Stimulated activated CD4-positive, alpha-beta T cell treated with anti-CD3 and anti-CD28 coated beads, TNF-alpha, amount 100 ng/mL, for 48 hours (primary cell): ENCODE measurements at places on chromosomes 7 and 10.

- DNase-seq = no peak
Measured at GRCh38 chr7:5586279-5586962, 162.8 kb upstream of the TNRC18 start.

DNA sequence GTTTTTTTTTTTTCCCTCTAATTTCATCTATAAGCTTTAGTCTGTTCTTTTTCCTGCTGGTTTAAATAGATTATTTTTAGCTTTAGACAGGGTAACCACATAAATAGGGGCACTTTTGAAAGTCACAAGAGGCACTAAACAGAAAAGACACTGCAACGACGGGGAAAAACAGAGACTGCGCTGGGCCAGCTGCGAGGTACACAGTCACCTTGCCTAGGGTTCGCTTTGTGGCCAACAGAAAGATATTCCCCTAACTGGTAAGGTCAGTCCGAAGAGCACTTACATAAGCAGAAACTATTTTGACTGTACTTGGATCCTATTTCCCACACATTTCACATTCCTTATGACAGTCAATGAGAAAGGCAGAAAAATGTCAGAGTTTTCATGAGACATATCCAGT is 175.6 kb upstream of the PHF14 start:
- no peak for DNase-seq

GRCh38 chr7:82616059-82616728 is 172.6 kb upstream of the CACNA2D1 start:
- no peak for DNase-seq

DNA sequence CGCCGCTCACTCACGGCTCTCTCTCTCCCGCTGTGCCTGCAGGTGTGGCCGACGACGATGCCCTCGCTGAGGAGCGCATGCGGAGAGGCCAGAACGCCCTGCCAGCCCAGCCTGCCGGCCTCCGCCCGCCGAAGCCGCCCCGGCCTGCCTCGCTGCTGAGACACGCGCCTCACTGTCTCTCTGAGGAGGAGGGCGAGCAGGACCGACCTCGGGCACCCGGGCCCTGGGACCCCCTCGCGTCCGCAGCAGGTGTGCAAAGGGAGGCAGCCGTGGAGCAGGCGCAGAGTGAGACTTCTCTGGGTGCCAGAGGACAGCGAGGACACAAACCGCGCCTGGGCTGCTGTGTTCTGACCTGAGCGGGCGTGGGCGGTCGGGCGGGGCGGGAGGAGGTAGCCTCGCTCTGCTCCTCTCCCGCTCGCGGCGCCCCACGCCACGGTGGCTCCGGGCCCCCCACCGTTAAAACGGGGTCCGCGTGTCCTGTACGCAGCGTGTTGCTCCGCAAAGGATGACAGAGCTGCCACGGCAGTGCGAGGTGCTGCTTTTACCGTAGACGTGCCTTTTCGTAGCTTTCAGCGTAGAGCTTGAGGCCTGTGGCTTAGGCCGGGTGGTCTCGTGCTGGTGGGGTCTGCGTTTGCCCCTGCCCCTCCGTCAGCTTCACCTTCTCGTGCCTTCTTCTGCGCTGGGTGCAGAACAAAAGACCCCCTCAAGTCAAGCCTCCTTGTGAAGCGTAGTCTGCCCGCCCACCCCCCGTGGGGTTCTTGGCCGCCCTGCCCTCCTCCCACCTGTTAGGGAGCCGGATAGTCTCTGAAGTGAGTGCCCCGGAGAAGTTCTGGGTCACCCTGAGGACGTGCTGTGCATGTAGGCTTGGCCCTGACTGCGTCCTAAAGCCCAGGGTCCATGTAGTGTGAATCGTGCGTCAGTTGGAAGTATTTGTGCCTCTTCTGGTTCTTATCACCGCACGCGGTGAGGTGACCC is 73.2 kb downstream of the DNAJB6 start:
- no peak for DNase-seq

DNA sequence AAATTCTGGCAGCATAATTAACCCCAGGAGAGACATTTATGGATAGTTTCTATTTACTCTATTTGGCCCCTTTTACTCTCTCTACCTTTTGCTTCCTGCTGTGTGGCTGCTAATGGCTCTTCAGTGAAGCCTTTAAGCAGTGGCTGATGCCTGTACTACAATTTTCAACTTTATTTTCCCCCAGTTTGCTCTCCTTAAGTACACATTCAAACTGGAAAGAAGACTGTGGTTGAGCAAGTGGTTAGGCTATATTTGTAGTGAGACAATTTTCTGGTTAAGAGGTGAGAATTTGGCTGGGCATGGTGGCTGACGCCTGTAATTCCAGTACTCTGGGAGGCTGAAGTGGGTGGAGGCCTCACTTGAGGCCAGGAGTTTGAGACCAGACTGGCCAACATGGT is 8.5 kb upstream of the RSBN1L start:
- DNase-seq = no peak

DNA sequence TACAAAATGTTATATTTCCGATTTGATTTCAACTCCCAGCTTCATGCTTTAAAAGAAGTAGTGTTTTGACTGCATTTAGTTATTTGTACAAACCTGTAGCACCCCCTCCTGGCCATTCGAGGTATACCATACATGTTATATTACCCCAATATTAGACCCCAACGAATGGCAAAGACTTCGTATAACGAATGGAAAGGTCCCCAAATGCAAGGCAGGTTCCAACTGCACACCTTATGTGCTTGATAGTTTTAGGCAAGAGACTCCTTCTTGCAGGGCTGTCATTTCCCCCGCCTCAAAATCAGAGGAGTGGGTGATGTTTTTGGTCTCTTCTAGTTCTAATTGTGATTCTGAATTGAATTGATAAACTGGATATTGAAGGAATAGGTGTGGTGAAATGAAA is 101.1 kb upstream of the TARP start:
- DNase-seq = no peak

GRCh38 chr10:126906704-126907422 is 1.6 kb downstream of the DOCK1 start:
- no peak for DNase-seq

GRCh38 chr10:103547391-103547946 is 54.0 kb downstream of the NEURL1 start:
- no peak for DNase-seq

GRCh38 chr7:901388-902154 is 25.2 kb downstream of the GET4 start:
- DNase-seq = peak; percentile 61

- no peak for DNase-seq
Measured at GRCh38 chr10:112182784-112183328, 709 bp downstream of the GPAM start.

- DNase-seq = no peak
Measured at GRCh38 chr7:136278057-136278456, 300.9 kb upstream of the MTPN start.

DNA sequence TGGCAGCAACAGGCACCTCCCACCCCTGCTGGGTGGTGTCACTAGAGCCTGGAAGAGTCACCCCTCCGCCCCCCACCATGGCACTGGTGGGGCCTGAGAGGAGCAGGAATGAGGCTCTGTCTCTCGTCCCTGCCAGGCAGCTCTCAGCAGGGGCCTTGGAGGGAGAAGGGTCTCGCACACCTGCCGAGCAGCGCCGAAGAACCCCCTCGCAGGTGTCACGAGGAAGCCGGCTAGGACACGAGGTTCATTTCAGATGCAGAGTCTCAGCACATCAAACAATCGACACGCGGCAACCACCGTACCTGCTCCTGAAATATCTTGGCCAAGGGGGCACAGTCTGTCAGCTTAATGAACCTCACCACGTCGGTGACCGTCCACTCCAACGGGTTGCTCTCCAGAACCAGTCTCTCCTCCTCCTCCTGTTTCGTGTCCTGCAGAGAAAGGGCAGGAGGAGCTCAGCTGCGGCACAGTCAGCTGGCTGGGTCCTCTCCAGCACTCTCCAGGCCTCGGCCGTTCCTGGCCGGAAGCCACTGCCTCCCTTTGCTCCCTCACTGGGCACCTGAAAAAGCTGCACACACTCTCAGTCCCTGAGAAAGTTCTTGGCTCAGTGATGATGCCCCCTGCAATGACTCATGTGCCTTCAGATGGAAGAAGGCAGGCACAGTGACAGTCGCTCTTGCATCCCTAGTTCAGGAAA is 240.1 kb downstream of the SFMBT2 start:
- DNase-seq = no peak

- DNase-seq = no peak
Measured at GRCh38 chr10:133018491-133018890, 69.2 kb upstream of the ADGRA1 start.

DNA sequence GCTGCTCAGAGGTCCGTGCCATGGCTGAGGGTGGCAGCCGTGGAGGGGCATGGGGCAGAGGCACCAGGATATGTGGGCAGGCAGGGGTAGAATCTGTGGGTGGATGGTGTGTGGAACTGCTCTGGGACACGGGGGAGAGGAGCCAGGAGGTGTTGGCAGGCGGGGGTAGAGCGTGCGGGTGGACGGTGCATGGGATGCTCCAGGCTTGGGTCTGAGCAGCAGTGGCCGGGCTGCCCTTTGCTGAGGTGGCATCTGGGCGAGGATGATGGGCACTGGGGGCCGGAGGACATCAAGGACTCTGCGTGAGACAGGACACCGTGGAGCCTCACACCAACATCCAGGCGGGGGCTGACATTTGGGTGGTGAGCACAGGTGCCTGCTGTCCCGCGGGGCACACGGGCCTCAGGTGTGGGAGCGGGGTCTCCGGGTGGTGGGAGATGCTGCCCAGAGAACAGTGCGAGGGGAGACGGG is 46.2 kb downstream of the JAKMIP3 start:
- DNase-seq = no peak

- no peak for DNase-seq
Measured at GRCh38 chr7:44175730-44176129, 13.5 kb downstream of the GCK start.

- no peak for DNase-seq
Measured at GRCh38 chr7:76225379-76225778, 23.7 kb downstream of the SRRM3 start.

- DNase-seq = no peak
Measured at GRCh38 chr10:6643962-6644361, 63.9 kb upstream of the PRKCQ start.

DNA sequence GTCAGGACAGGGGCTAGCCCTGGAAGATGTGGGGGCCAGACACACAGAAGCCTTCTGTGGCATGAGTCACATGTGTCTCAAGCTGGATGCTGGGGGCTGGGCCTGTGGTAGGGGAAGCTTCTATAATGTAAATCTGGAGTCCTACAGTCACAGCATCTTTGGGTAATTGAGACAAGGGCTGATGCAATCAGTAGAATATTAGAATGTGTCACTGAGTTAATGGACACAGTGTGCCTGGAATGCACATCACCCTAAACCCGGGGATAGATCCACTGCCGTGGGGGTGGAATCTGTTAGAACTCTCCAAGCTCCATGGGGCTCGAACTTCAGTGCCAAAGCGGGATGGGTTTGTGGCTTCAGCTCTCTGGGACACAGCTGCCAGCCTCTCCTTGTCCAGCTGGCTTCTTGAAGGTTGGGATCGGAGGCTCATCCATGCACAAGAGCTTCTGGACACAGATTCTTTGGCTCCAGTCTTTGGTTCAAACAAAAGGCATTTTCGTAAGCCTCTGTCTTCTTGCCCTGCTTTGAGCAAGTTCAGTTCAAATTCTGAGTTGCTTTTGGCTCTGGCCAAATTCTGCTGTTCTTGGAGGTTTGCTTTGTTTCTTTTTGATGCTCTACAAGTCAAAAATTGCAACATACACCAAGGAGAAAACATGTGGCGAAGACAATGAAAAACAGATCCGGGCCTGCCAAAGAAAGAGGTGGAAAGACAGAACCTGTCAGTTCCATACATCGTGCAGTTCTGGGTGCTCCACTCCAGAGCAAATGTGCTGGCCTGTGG is 194.8 kb upstream of the ZNF32 start:
- no peak for DNase-seq

GRCh38 chr10:71135236-71135635 is 77.1 kb upstream of the UNC5B start:
- DNase-seq = no peak

DNA sequence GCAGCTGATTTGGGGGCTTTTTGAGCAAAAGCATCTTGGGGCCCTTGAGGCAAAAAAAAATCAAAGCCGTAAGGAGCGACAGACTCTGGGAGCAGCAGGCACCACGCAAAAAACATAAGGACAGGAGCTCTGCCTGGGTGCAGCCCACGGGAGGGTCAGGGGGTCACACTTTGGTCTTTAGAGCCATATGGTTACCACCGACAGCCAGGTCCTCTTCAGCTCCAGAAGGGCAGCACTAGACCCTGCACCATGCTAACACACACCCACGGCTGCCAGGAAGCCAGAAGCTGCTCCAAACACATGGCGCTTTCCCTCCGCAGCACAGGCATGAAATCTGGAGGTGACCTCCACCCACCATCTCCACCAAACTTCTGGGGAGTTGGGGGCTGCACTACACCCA is 47.1 kb downstream of the RSU1 start:
- no peak for DNase-seq

- no peak for DNase-seq
Measured at GRCh38 chr7:830069-830468, 2.2 kb upstream of the SUN1 start.

- no peak for DNase-seq
Measured at GRCh38 chr10:70234668-70235447, 1.6 kb upstream of the PPA1 start.

DNA sequence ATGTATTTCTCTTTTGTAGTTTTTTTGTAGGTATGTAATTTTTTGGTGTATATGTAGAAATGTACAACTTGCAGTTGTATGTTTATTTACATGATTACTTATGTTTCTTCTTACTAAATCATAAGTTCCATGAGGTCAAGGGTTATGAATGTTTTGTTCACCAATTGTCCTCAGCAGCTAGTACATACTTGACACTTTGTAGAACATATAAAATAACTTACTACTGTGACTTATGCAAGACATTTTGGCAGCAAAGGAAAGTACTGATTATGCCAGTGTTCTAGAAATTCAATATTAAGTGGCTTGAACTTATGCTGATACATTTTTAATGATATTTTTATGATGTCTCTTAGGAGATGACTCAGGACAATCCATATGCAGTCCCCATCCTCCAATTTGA is 209.6 kb downstream of the DKK1 start:
- DNase-seq = no peak

GRCh38 chr10:17784688-17785087 is 24.5 kb upstream of the MRC1 start:
- DNase-seq = no peak

- no peak for DNase-seq
Measured at GRCh38 chr10:90845726-90846125, 12.1 kb downstream of the HTR7 start.

DNA sequence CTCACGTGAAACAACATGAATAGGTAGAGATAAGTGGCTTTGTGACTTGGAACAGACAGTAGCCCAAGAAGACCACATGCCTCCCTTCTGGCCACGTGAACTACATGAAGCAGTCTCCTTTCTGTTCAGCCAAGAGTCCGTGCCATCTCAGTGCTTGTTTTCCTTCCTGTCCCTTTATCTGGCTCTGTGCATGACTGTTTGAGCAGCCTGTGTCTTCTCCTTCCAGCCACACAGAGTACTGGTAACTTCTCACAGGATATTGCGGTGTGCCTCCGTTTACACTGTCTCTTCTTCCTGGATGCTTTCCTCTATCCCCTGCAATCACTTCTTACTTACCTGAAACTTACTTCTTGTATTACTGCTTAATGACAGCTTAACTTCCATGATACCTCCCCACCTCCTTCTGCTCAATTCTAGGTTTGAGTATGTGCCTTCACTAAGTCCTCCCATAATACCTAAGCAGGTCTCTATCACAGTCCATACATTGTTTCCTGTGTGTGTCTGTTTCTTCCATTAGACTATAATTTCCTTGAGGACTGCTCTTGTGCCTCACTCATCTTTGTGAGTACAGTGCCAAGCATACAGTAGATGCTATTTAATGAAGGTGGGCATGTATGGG is 748.7 kb downstream of the AUTS2 start:
- DNase-seq = no peak

GRCh38 chr10:100909501-100910263 is 3.1 kb upstream of the SLF2 start:
- DNase-seq = no peak
